ENCODE measurements at places on chromosomes 2 and 18. TPM values are rescaled to one million over a fixed set of nuclear protein-coding genes. Genes with fewer than 3 reads are reported as not detected.
A peak's percentile ranks its signal among the peaks of the same experiment; 100 is the strongest.

The REG1B gene
- 4.2 TPM for total RNA-seq

DNA sequence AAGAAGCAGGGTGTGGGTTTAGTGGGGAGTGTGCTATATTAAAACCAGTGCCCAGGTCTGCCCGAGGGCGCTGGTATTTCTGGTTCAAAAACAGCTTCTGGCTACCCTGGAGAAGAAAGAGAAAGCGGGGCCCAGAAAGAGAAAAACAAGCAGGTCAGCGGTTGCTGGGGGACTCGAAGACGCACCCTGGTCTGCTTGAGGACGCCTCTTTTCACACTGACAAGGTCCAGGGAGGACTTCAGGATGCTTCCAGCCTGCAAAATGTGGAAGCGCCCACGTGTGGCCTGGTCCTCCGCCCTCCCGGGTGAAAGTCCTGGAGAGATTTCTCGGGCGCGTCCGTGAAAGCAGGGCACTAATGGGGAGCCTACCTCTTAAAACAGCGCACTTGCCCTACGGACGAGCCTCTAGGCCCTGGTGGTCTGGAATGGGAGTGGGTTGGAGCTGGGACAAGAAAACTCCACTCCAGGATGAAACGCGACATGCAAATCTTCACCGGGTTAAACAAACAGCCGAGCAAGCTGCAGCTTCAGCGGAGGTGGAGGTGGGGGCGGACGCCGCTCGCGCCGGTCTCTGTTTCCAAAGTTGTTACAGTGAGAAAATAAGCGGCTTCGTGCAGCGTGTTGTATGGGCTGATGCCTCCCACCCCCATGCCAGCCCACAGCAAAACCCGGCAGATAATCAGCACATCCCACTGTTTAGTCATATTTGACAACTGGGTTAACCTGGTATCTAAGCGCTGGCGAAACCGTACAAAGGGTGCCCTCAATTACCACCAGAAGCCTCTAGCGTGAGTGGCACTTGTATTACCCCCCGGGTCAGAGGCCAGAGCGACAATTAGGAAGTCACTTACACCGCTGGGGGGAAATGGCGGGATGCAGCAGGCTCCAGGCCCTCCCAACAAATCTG, 1.1 kb upstream of the SP9 start:
- no peak for DNase-seq
- 0 out of 2 replicates have a peak, but pooled peaks cover 2% of the 10 kb centered on the region for H3K4me1 ChIP-seq
- no peak overlapping the region for H3K27ac ChIP-seq

The SP100 gene
- 48.1 TPM for total RNA-seq

DNA sequence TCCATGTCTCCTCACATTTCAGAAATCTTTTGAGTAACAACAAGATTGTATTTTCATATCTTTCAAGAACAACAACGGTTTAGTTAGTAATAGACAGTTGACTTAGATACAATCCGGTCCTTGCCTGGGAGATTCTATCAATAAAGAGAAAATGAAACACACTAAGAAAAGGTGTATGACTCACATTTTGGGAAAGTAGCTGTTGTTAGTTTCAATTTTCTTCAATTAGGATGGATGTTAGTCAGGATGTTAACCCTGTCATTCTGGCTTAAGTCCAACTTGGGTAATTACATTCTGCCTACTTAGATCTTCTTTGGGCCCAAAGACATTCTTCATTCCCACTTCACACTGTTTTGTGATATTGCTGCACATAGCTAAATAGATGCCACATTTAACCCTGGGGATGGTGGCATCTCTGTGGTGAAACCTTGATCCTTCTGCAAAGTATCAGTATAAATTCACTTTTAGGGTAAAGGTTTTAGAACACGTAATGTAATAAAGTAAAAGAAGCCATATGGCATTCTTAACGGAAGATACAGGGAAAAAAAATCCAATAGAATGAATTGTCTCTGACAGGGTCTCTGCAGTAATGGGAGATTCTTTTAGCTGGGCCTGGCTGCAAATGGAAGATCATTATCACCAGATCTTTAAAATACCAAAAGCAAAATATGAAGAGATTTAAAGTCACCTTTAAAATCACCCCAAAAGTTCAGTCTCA, 365.5 kb downstream of the FIGN start:
- no peaks in the 10 kb centered on the region for H3K36me3 ChIP-seq
- no peak for DNase-seq
- no peaks in the 10 kb centered on the region for H3K27me3 ChIP-seq
- H3K4me1 ChIP-seq, result no peaks in the 10 kb centered on the region

- no peaks in the 10 kb centered on the region for H3K4me1 ChIP-seq
- no peak overlapping the region for H3K4me3 ChIP-seq
- H3K27ac ChIP-seq, result no peak overlapping the region
- peaks cover 9% of the 10 kb centered on the region for H3K27me3 ChIP-seq
- no peak for DNase-seq
Measured at GRCh38 chr2:41741951-41742595, 305.7 kb upstream of the PKDCC start.

DNA sequence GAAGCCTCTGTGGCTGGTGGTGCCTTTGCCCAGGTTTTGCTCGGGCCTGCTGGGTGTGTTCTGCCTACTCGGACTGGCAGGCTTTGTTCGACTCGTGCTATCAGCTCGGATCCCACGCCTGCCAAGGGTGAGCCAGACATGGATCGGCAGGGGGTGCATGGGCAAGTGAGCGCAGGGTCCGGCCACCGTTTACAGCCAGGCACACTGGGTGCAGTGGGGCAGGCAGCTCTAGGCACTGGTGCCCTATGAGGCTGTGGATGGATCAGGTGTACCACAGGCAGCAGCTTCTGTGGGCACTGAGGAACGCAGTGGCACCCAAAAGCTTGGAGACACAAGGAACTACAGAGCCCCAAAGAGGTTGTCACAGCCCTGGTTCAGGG, 25.6 kb downstream of the MARCHF7 start:
- no peaks in the 10 kb centered on the region for H3K27me3 ChIP-seq
- no peak for DNase-seq
- no peak overlapping the region for H3K4me3 ChIP-seq
- peaks cover 6% of the 10 kb centered on the region for H3K4me1 ChIP-seq

The HOXD9 gene
- total RNA-seq, result not detected

GRCh38 chr2:160207804-160208654, 8.0 kb upstream of the ITGB6 start:
- peak overlapping the region; percentile 62 for H3K27ac ChIP-seq
- no peak overlapping the region for H3K4me3 ChIP-seq
- no peaks in the 10 kb centered on the region for H3K27me3 ChIP-seq
- H3K36me3 ChIP-seq, result no peaks in the 10 kb centered on the region

The WNT10A gene
- total RNA-seq, result 1.5 TPM

The CRYGC gene
- not detected for total RNA-seq

The CHN1 gene
- total RNA-seq, result 3.6 TPM

The VAMP8 gene
- total RNA-seq, result 52.6 TPM

The EVX2 gene
- total RNA-seq, result not detected

The IFIH1 gene
- total RNA-seq, result 7.0 TPM

The SCN9A gene
- 0.07 TPM for total RNA-seq

DNA sequence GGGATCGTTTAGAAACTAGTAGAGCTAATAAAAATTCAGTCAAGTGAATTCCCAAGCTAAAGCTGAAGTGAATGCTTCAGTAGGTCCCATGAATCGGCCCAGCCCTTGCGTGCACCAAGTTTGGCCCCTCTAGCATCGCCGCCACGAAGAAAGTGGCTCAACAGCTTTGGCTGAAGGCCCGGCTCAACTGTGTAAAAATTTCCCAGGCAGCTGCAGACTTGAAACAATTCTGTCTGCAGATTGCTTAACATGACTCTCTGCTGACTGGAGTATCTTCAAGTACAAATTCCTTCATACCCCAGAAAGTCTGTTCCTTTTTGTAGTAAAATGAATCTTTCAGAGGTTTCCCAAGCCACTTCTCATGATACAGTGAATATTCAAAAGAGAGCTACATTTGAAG, 32.7 kb downstream of the ALMS1 start:
- no peaks in the 10 kb centered on the region for H3K4me1 ChIP-seq
- no peak for DNase-seq
- no peak overlapping the region for H3K4me3 ChIP-seq
- no peak overlapping the region for H3K27ac ChIP-seq
- no peaks in the 10 kb centered on the region for H3K36me3 ChIP-seq

- DNase-seq, result no peak
- no peaks in the 10 kb centered on the region for H3K4me1 ChIP-seq
- no peaks in the 10 kb centered on the region for H3K27me3 ChIP-seq
- no peaks in the 10 kb centered on the region for H3K36me3 ChIP-seq
- H3K4me3 ChIP-seq, result no peak overlapping the region
- no peak overlapping the region for H3K27ac ChIP-seq
Measured at GRCh38 chr2:222842491-222843174, 18.2 kb upstream of the ACSL3 start.

DNA sequence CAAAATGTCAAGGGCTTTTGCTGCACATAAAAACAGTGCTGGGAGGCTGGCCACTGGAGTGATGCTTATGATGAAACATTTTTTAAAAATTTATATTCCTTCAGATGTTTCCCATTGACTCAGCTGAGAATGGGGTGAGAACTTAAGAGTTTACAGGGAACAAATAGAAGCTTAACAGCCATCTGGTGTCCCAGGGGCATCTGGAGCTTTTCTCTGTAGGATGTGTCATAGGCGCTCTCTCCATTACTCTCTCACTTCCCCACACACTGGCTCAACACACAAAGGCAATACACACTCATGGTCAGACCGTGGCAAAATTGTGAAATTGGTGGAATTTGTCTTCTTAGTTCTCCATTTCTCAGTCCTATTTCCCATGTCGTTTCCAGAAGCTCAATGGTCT, 783.1 kb upstream of the LRRTM1 start:
- no peak for DNase-seq
- 0 out of 2 replicates have a peak, but pooled peaks cover 2% of the 10 kb centered on the region for H3K4me1 ChIP-seq
- no peaks in the 10 kb centered on the region for H3K27me3 ChIP-seq
- no peaks in the 10 kb centered on the region for H3K36me3 ChIP-seq

GRCh38 chr2:43109261-43109743, 117.1 kb downstream of the ZFP36L2 start:
- no peaks in the 10 kb centered on the region for H3K36me3 ChIP-seq
- H3K27ac ChIP-seq, result no peak overlapping the region
- no peaks in the 10 kb centered on the region for H3K27me3 ChIP-seq
- H3K4me1 ChIP-seq, result peaks cover 3% of the 10 kb centered on the region
- no peak overlapping the region for H3K4me3 ChIP-seq
- DNase-seq, result no peak

The NCOA1 gene
- total RNA-seq, result 10.4 TPM

- 0 out of 2 replicates have a peak, but pooled peaks cover 5% of the 10 kb centered on the region for H3K27me3 ChIP-seq
- no peak overlapping the region for H3K27ac ChIP-seq
- no peak overlapping the region for H3K4me3 ChIP-seq
- DNase-seq, result no peak
- H3K36me3 ChIP-seq, result no peaks in the 10 kb centered on the region
Measured at GRCh38 chr2:208645226-208645625, 238.6 kb downstream of the PTH2R start.

DNA sequence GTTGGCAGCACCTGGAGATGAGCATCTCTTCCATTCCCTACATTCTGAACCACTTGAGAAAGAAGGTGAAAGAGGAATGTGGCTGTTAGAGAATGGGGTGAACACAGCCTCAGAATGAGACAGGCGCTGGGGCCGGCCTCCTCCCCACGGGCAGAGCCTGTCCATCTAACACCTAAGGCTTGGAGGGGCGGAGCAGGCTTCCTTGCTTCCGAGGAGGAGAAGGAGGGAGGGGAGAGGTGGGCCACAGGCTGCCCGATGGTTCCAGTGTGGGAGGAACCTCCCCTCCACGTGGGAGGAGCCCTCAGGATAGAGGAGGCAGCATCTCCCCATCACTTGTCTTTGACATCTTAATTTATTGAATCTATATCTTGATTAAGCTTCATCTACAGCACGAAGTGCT, 68.6 kb downstream of the CIB4 start:
- no peaks in the 10 kb centered on the region for H3K4me1 ChIP-seq
- H3K36me3 ChIP-seq, result no peaks in the 10 kb centered on the region
- no peaks in the 10 kb centered on the region for H3K27me3 ChIP-seq
- no peak for DNase-seq

DNA sequence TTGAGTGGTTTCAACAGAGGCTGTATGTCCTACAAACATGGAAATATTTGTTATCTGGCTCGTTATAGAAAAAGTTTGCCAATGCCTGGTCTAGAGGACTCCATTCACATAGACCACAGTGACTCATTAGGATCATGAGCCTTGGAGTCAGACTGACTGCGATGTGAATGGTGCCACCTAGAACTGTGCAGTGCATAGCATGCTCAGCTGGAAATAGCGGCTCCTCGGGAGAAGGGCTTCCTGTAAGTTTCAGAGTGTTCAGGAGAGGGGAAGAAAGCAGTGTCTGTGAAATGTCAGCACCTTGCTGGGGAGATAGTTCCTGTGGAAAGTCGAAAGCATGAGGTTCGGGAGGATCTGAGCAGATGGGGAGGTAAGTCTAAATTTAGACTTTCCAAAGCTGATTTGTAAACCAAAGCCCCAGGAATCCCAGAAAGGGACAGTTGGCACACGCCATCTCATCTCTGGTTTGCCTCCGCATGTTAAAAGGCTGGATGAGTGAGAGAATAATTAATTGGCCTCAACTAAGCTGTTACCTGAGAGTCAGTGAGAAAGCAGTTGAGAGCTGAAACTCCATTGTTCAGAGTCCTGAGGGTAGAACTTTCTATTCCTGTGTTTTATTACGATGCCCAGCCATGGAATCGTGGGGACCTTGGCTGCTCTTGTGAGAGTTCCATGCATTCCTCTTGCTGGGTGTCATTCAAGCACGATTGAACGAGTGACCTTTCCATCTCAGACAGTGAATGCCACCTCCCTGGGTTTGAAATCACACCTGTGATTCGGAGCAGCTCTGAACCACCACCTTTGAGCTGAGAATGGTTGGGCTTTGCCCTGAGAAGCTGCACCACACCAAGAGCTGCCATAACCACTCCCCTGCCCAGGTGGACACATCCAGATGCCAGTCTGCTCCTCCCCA, 99.5 kb downstream of the MAPK4 start:
- DNase-seq, result peak; percentile 26
- H3K36me3 ChIP-seq, result no peaks in the 10 kb centered on the region
- H3K4me1 ChIP-seq, result no peaks in the 10 kb centered on the region
- H3K27me3 ChIP-seq, result no peaks in the 10 kb centered on the region

DNA sequence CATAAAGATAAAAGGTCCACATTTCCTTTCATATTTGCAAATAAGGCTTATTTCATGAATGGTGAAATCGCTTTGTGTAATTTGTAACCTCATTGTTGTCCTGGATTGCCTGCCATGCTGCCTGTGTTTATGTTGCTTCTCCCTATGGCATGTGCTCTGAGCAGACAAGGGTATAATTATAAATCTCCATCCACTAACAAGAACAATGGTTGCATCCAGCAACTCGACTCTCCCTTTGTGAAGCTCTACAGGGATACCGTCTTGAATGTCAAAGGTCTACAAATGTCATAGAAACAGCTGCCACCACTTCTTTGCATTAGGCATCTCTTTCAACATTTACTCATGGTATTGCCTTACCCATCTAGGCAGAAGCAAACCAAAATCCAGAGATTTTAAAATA, 209.6 kb downstream of the SLC8A1 start:
- H3K4me3 ChIP-seq, result no peak overlapping the region

The LIMS2 gene
- total RNA-seq, result 3.7 TPM

The MAP3K19 gene
- total RNA-seq, result not detected

DNA sequence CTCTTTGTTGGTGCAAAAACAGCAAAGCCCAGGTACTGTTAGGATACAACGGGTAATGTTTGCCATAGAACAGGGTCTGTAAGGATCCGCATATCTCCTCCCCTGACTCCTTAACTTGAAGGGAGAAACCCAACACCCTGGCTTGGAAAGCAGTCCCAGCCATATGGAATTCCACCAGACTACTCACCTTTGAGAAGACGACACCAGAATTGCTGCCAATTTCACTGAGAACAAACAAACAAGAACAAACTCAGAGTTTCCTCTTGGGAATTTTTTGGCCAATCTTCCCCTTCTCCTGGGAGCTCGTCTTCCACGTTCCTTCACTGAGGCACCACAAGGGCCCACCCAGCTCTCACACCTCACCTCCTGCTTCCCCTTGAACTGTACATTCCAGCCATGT, 29.2 kb downstream of the CAPN14 start:
- peaks cover 40% of the 10 kb centered on the region for H3K27me3 ChIP-seq
- no peak overlapping the region for H3K4me3 ChIP-seq
- no peak overlapping the region for H3K27ac ChIP-seq

The MARCHF4 gene
- total RNA-seq, result not detected

The REG3G gene
- total RNA-seq, result 0.86 TPM

The LIMS3 gene
- total RNA-seq, result 1.1 TPM

Data from HCT116 (cell line).